Fibroblast of lung (primary cell): ENCODE measurements at places on chromosomes 7 and 10. TPM values are rescaled to one million over a fixed set of nuclear protein-coding genes. Genes with fewer than 3 reads are reported as not detected.

Gene ZKSCAN1
- total RNA-seq = 39.0 and 50.2 TPM in 2 replicates

Gene TRPV6
- total RNA-seq = not detected in 2 replicates

Gene AGMO
- not detected in 2 replicates for total RNA-seq

Gene SSC4D
- 0.33 and 0.51 TPM in 2 replicates for total RNA-seq

Gene FFAR4
- total RNA-seq = not detected in 2 replicates
